ENCODE measurements at places on chromosomes 2 and 18. TPM values are rescaled to one million over a fixed set of nuclear protein-coding genes. Genes with fewer than 3 reads are reported as not detected.

DNA sequence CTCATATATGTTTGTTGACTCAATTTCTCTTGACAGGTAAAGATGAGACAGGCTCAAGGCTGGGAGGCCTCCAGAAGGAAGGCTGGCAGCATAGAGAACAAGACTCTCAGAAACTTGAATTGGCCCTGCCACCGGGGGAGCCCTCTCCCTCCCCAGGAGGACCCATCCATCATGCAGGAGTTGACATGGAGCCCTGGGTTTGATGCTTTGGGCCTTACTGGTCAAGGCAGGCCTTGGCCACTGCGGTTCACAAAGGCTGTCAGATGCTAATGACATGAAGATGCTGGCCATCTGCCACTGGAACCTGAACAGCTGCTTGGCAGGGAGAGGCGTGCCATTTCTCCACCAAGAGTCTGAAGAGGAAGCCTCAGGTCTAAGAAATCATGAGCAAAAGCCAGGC lies 193.6 kb downstream of the MTCL1 start:
- no peak for DNase-seq

- no peak for DNase-seq
These were observed 2.2 kb downstream of the MYT1L start for GRCh38 chr2:2328848-2329247.

DNA sequence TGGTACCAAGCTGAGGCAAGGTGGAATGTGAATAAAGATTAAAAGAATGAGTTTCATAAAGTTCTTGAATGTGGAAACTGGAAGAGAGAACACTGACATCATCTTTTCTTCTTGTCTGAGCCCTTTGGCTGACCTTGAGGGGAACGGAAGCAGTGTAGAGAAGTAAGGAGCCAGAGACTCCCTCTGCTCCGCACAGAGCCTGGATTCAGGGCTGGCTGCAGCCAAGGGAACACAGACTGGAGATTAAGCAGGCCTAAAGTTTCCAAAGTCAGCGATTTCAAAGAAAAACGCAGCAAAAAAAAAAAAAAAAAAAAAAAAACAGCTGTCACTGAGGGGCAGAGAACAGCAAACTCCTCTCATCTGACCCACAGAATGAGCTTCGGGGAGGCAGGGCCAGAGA lies 19.3 kb upstream of the ALK start:
- peak; percentile 59 for DNase-seq

DNA sequence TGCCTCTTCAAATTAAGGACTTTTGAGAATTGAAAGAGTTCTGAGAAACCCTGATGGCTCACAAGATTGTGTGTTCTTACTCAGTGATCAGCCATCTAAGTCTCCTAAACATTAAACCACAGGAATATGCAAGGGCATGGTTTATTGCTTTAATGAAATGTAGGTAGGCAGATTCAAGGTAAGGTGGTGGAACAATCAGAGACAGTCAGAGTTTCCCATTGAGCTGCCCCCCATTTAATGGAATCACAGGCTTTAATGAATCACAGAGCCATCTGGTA lies 107.8 kb upstream of the LRATD1 start:
- no peak for DNase-seq

The RAPH1 gene
- 30.7 TPM for polyA plus RNA-seq

DNA sequence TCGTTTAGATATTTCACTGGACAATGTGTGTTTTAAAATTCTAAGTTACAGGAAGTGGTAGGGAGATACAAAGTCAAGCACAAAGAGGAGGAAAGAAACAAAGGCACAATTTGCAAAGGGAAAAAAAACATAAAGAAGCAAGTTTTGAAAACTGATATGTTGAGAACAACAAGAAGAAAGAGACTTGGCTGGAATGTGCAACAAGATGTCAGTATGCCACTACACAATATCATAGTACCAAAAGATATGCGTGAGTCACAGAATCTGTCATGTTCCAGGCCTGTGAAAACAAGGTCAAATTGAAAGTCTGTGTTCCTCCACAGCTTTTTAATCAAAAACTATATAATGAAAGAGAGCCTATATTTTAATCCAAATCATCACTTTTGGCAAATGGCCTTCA lies 12.0 kb downstream of the EXOC6B start:
- no peak for DNase-seq

The DNAJC5G gene
- polyA plus RNA-seq = 1.7 TPM
